Nephron progenitor cell (in vitro differentiated cells): ENCODE measurements at places on chromosomes 7 and 10.

GRCh38 chr7:47940088-47941013 lies 7.9 kb downstream of the PKD1L1 start:
- DNase-seq: no peak

DNA sequence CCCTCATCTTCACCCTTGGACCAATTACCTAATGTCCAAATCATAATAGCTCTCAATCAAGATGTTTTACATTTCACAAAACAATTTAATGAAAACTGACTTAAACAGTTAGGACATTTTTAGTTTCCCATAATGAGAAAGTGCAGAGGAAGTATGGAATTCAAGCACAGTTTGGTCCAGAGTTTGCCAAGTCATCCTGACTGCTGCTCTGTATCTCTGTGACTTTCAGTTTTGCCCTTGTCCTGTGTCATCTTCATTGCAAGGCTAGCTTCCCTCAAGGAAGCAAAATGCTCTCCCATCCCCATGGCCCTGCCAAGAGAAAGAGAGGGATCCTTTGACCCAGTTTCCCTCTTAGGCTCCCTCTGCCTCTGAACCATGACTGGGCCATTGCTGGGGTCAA lies 7.9 kb upstream of the PLEKHS1 start:
- DNase-seq: no peak

DNA sequence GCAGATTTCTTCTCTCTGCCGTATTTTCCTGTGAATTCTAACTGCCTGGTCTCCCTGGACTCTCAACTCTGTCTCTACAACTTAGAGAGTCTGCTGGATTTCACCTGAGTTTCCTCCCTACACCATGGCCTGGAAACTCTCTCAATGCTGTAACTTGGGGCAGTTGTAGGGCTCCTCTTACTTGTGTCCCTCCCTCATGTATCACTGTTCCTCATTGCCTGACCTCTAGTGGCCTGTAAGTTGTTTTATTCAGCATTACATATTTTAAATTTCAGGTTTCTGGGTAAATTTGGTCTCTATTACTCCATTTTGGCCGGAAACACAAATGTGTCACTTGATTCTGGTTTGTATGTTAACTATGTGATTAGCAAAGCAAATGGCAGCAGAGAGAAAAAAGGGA lies 70.9 kb downstream of the DYNC1I1 start:
- no peak for DNase-seq

DNA sequence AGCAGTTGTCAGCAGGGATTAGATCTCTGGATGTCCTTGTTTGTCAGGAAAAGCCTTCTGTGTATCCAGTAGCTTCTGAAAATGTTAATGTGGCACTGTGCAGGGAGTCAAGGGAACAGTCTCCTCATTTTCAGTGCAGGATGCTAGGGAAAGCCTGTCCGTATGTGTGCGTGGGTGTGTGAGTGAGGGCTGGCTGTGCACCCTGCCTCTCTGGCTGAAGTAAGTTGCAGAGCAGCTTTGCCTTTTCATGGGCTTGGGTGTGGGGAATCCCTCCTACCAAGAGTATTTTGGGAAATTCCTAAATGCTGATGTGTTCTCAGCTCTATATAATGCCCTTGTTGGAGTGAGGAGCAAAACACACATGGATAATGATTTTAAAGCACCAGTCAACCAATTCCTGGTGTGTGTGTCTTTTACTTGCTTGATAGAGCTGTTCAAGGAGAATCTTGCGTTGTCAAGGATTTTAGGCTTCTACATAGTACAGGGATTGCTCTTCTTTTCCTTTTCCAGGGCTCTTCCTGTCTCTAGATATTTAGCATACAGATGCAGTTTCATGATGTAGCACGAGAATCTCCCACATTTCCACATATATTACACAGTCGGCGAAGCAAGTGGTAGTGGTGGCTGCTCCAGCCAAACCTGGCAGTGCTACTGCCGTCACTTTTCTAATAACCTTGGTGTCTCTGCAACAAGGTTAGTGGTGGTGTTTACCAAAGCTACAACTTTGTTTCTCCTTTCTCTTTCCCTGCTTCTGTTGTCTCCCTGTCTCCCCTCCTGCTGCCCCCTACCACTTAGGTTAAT lies 92.8 kb downstream of the MCU start:
- DNase-seq: peak; percentile 56

- DNase-seq: peak; percentile 83
Measured at GRCh38 chr10:11986593-11987216, 55.9 kb downstream of the UPF2 start.

DNA sequence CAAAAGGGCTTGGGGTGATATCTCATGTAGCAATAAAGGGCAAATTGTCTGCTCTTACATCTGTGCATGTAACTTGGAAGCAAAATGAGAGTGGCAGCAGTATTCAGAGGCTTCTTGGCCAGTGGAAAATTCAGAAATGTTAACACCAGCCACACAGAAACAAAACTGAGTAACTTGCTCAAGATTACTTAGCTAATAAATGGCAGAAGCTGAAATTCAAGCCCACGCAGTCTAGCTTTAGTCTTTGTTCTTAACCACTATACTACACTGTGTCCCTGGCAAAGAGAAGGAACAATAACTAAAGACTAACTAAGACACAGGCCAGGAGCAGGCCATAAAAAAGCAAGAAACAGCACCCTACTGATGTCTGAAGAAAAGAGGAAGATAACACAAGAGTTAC lies 185.9 kb upstream of the ASAH2 start:
- no peak for DNase-seq

GRCh38 chr10:72790216-72790990 lies 98.5 kb downstream of the MCU start:
- no peak for DNase-seq

DNA sequence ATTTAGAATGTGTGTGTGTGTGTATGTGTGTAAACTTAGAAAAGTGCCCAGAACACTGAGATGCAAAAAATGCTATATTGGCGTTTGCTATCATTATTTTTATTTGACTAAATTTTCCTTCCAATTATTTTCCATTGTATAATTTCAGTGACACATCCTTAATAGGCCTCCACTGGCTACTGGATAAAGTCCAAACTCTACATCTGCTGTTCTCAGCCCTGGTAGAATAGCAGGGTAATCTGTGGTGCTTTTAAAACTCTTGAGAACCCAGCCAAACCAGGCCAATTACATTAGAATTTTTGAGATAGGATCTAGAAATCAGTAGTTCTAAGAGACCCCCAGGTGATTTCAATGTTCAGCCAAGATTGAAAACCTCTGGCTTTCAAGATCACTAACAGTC lies 66.4 kb downstream of the ZNF503 start:
- no peak for DNase-seq

- DNase-seq: peak; percentile 40
Measured at GRCh38 chr10:78543749-78544362, 510.2 kb downstream of the RPS24 start.

GRCh38 chr10:116699471-116700150 lies 42.8 kb downstream of the HSPA12A start:
- no peak for DNase-seq
